ENCODE measurements at places on chromosomes 6 and 20.

- no peak for DNase-seq
Observed at GRCh38 chr6:70839286-70840266, 117.3 kb downstream of the B3GAT2 start.

- DNase-seq: no peak
Observed at GRCh38 chr6:116070616-116071389, 10.1 kb upstream of the FRK start.

DNA sequence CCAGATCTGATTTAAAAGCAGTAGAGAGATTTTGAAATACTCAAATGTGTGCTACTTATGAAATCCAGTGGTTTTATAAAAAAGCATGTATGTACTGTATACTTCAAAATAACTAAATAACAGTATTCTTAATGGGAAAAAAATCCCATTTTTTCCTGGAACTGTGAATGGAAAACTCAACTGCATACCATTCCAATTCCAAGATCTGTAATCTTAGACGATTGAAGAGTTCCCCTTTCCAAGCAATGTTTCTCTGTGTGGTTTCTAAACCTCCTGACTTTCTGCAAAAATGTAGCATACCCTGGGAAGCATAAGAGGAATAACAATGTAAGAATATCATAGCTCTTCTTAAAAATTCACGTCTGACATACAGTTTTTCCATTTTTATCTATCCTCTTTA lies 40.3 kb upstream of the HIVEP2 start:
- DNase-seq: no peak

GRCh38 chr6:18997375-18997826 lies 610.3 kb downstream of the RNF144B start:
- DNase-seq: no peak
